ENCODE measurements at places on chromosomes 5 and 9. TPM values are rescaled to one million over a fixed set of nuclear protein-coding genes. Genes with fewer than 3 reads are reported as not detected.

GRIN1 gene
- total RNA-seq = 0.15 TPM

ERAP2 gene
- 6.8 TPM for total RNA-seq

SNCAIP gene
- 0.66 TPM for total RNA-seq

RGS14 gene
- 8.3 TPM for total RNA-seq

IFNA21 gene
- not detected for total RNA-seq

CER1 gene
- not detected for total RNA-seq

PCA3 gene
- not detected for total RNA-seq

PCDHGB3 gene
- 7.1 TPM for total RNA-seq

SCAI gene
- total RNA-seq = 27.2 TPM

SLC35A4 gene
- 23.2 TPM for total RNA-seq

PCDHB7 gene
- total RNA-seq = under 0.01 TPM

BHMT2 gene
- total RNA-seq = 6.4 TPM

DOLK gene
- 40.9 TPM for total RNA-seq

NOTCH1 gene
- 31.6 TPM for total RNA-seq

UAP1L1 gene
- 34.7 TPM for total RNA-seq

CNTNAP3B gene
- 1.2 TPM for total RNA-seq
